D721Med (cell line): ENCODE measurements at places on chromosomes 3 and 15.

- DNase-seq: no peak
Observed at GRCh38 chr15:96117270-96117669, 213.2 kb upstream of the NR2F2 start.

- DNase-seq: no peak
Observed at GRCh38 chr15:78927077-78927790, 17.6 kb downstream of the CTSH start.

DNA sequence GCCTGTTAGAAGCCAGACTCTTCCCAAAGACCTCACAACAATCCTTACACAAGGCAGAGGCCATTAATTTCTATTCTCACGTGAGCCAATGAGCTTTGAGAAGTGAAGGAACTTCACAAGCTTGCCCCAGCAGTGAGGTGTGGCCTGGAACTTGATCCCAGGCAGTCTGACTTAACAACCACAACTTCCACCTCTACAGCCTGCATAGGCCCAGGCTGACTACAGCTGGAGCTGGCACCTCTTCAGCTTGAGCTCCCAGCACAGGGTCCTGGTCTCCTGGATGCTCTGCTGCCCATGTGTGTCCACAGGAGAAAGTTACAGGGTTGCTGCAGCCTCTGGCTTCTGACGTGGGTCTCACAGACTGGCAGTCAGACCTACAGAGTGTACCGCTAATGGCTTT lies 111.0 kb downstream of the ERC2 start:
- no peak for DNase-seq

- DNase-seq: no peak
Observed at GRCh38 chr15:87317900-87318299, 938.6 kb downstream of the NTRK3 start.

GRCh38 chr15:74716651-74717050 lies 8.7 kb downstream of the CYP1A1 start:
- DNase-seq: no peak

GRCh38 chr15:76313731-76314130 lies 2.5 kb upstream of the ETFA start:
- no peak for DNase-seq

DNA sequence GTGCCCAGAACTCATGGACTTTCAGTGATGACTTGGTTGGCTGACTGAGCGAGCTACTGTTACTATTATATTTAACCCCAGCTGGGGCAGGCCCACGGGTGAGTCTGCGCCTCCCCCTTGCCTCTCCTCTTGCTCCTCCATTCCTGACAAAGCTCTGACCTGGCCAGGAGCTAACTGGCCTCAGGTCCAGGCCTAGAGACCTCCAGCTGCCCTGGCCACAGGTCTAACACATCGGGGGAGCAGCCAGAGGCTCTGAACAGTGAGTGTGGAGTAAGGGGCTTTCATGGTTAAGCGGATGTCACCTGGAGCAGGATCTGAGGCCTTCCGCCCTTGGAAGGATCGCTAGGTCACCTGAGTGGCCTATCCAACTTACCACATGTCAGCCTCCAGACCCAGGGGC lies 96.3 kb upstream of the HERC1 start:
- no peak for DNase-seq

DNA sequence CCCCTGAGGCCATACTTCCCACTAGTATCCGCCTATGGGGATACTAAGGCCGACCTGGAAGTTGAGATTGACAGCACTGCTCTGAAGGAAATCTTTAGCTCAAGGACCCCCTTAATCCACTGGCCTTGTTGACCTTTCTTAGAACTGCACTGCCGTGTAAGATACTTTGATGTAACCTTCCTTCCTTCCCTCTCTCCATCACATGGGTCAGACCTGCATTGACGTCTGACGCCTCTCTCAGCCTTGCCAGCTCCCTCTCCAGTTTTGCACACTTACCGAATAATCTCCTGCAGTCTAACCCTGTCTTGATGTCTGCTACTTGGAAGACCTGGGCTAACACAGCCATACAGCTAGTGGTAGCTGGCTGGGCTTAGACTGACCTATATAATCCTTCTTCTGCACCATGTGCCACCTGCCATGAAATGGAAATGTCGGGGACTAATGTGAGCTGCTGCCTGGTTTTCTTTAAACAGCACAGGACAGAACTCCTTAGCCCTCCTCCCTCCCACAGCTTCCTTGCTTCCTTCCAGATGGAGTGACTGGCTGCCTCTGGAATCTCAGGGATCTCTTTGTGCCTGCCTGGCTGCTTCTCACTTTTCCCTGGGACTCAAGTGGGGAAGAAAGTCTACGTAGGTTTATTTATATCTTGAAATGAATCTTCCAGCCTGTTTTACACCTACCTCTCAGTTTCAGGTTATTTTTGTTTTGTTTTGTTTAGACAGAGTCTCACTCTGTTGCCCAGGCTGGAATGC lies 39.2 kb upstream of the HERC1 start:
- no peak for DNase-seq

GRCh38 chr3:9721015-9721699 lies 10.4 kb upstream of the BRPF1 start:
- DNase-seq: no peak

DNA sequence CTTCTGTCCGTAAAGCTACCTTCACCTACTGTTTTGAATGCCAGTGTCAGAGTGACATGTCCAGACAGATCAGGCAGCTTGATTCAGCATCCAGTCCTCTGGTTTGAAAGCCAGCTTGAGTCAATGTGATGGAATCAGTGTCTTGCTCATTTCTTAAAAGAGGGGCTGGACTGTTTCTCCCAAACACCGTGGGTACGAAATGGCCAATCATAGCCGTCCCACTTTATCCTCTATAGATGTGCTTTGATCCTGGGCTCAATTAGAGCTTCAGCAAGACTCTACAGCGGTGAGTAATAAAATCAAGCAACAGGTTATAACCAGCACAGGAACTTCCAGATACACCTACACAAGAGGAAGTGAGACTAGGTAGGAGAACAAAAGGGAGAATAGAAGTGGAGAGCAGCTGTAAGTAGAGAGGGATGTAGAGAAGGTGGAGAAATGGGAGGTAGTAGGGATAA lies 17.0 kb upstream of the OR5K1 start:
- no peak for DNase-seq

- no peak for DNase-seq
Observed at GRCh38 chr15:99306694-99307338, 55.5 kb downstream of the LRRC28 start.

GRCh38 chr15:47473832-47474231 lies 243.5 kb upstream of the SEMA6D start:
- DNase-seq: no peak

- DNase-seq: no peak
Observed at GRCh38 chr3:56811546-56812202, 9.9 kb upstream of the ARHGEF3 start.

- DNase-seq: no peak
Observed at GRCh38 chr3:104989878-104990277, 376.8 kb upstream of the ALCAM start.

- DNase-seq: no peak
Observed at GRCh38 chr3:111800472-111800871, 58.6 kb upstream of the PHLDB2 start.
